ENCODE measurements at places on chromosomes 3 and 15.
A peak's percentile ranks its signal among the peaks of the same experiment; 100 is the strongest.

DNA sequence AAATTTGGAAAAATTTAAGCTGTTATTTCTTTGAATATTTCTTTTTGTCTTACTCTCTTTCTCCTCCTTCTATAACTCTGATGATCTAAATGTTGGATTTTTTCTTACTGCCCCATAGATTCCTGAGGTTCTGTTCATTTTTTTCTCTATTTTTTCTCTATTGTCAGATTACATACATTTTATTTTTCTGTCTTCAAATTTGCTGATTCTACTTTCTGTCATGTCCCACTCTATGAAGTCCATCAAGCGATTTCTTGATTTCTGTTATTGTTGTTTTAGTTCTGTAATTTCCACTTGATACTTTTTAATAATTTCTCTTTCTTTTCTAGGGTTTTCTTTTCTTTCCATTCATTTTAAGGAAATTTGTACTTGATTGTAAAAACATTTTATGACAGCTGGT is 83.7 kb upstream of the THRB start:
- no peak for DNase-seq

- DNase-seq: no peak
These were observed 45.7 kb downstream of the UBP1 start for GRCh38 chr3:33394403-33395054.

DNA sequence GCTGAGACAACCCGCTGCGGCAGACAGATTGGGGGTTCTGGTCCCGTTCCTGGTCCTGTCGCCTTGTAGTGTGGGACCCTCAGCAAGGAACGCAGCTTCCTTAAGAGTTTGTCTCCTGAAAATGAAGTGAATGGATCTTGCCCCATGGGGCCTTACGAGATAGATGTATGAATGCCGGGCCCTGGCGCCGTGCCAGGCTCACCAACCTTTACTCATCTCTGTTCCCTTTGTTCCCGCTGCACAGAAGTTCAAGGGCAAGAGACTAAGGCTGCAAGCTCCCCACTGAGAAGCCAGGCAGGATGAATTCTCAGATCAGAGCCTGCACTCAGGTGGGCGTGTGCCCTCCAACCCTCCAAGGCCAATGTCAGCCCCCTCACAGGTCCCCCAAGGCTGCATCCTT is 162.7 kb upstream of the IQSEC1 start:
- DNase-seq: no peak

- DNase-seq: no peak
These were observed 19.1 kb upstream of the TPM1 start for GRCh38 chr15:63023351-63023945.

DNA sequence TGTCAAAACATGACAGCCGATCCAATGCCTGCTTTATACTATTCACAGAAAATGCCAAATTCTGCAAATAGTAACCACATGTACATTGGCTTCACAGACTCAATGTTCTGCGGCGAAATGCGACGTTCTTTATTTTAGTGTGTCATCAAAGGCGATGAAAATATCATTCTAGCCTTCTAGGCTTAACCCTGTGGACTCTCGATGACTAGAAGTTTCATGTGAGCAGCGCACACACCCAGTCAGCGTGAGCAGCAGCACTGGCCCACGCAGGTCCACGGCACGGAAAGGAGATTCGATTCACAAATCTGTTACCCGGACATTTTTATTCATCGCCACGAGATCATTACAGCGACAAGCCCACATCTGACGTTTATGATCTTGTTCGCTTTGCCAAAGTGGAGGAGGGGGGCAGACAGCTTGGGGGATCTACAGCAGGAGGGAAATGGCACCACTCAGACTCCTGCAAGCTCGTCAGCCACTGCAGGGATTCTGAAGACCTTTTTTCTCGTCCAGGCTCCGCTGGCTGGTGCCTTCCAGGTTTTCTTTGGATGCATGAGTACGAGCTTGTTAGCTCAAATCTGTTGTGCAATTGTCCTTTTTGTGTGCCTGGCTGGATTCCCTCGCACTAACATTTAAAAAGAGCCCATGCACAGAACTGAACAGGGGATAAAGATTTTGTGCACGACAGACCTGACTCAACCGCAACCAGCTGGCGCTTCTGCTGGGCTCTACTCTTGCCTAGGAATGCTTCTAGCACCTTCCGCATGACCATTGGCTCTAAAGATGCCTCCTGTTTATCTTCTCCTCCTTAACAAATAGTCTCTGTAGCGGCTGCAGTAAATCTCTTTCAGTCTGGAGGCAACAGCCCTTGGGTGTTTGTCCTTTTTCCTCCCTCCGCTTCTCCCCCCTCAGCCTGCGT is 938.4 kb downstream of the MCTP2 start:
- no peak for DNase-seq

DNA sequence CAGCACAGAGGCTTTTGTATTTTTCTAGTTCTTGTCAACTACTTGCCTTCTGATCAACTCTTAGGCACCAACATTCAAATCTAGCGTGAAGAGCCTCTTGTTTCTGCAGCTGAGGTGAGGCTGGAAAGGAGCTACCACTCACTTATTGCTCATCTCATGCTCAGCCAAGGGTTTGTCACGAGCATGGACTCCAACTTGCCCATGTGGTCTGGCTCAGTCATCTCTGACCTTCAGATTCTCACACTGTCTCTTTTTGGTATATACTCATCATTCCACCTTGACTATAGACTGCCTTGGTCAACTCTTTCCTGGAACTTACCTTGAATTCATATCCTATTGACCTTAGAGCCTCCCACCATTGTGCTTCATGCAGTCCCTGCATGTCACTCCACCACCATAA is 5.2 kb upstream of the GJD2 start:
- DNase-seq: no peak

DNA sequence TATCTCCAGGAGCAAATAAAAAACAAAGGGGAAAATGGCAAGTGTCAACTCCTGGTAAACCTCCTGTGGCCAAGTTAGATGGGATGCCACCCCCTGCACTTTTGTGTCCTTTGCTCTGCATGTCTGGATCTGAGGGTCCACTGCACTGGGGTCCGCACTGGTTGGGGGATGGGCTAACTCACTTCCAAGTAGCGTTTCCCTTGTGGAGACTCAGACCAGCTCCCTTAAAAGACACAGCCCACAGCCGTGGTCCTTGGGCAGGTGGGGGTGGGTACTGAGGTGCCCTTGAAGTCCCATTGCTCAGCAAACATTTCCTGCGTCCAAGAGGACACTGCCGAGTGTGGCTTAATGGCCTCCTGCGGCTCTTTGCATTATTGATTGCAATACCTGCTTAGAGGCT is 188.2 kb downstream of the MEGF11 start:
- DNase-seq: no peak

DNA sequence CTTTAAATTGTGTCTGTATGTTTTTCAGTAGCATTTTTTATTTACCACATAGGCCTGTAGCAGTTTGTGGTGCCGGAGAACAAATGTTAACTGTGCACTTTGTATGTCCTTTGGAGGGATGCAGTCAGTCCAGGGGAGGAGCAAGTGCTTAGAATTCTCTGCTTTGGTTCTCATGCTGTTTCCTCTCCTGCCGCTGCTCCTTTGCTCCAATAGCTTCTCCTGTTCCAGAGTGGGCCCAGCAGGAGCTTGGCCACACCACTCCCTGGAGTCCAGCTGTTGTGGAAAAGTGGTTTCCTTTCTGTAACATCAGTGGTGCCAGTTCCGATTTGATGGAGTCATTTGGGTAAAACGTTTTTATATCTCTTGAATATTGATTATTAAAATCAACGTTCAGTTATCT is 16.6 kb downstream of the TICRR start:
- no peak for DNase-seq

DNA sequence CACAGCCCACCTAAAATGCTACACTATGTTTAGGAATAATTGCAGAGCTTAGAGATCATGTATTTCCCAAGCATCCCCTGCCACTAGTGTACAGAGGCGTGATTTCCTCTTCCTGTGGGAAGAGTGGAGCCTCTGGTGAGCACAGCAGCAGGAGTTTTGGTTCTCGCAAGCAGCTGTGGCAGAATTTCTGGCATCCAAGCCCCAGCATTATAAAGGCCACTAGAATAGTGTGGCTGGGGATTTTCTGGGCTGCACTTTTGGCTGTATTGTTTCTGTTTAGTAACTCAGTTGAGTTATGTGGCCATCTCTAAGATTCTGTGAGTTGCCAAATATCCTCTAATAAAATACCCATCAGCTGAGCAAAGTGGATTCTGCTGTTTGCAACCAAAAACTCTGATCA is 64.7 kb downstream of the GPR176 start:
- no peak for DNase-seq

- no peak for DNase-seq
These were observed 223.6 kb upstream of the GAP43 start for GRCh38 chr3:115399750-115400149.

GRCh38 chr3:167973046-167973445 is 122.7 kb downstream of the GOLIM4 start:
- no peak for DNase-seq

DNA sequence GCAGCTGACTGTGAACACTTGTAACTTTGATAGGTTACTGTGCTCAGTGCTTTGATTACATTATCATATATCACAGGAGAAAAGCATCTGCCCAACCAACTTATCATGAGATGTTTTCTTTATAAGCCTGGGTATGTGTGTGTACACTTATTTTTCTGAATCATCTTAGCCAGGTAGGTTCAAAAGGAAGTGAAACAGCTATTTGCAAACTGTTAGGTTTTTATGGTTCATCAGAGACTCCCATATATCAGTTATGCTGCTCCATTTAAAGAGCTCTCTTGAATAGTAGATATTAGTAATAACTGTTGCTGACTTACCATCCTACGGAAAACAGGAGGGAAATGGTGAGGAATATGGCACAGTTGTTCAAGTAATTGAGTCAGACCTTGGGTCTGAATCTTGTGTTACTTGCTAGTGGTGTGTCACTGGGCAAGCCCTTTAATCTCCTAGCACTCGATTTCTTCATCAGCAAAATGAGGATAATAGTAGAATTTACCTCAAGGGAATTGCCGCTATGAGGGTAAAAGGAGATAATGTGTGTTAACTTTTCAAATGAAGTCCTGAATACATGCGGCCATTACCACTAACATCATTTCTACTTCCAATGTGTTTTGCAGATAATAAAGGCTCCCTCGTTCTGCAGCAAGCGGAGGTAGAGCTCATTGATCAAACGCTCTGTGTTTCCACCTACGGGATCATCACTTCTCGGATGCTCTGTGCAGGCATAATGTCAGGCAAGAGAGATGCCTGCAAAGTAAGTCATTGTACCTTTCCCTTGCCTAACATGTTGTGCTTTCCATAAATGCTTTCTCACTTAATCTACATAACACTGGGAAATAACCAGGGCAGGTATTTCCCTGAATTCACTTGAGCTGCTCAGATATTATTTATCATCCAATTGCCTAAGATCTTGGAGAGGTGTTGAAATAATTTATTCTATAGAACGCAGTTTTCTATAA is 7.8 kb upstream of the C3orf52 start:
- DNase-seq: no peak

GRCh38 chr15:89419370-89419984 is 76.9 kb downstream of the RHCG start:
- DNase-seq: no peak

- DNase-seq: no peak
These were observed 24.0 kb upstream of the SLC24A5 start for GRCh38 chr15:48096813-48097212.

- peak; percentile 92 for DNase-seq
These were observed at the start of gene TBL1XR1 for GRCh38 chr3:177197041-177197726. Gene TBL1XR1, minus strand, starts transcription at chr3:177197482. Its CDS starts 132,505 bp downstream, at chr3:177064977.

- DNase-seq: no peak
These were observed 32.5 kb downstream of the HRH1 start for GRCh38 chr3:11186771-11187191.

DNA sequence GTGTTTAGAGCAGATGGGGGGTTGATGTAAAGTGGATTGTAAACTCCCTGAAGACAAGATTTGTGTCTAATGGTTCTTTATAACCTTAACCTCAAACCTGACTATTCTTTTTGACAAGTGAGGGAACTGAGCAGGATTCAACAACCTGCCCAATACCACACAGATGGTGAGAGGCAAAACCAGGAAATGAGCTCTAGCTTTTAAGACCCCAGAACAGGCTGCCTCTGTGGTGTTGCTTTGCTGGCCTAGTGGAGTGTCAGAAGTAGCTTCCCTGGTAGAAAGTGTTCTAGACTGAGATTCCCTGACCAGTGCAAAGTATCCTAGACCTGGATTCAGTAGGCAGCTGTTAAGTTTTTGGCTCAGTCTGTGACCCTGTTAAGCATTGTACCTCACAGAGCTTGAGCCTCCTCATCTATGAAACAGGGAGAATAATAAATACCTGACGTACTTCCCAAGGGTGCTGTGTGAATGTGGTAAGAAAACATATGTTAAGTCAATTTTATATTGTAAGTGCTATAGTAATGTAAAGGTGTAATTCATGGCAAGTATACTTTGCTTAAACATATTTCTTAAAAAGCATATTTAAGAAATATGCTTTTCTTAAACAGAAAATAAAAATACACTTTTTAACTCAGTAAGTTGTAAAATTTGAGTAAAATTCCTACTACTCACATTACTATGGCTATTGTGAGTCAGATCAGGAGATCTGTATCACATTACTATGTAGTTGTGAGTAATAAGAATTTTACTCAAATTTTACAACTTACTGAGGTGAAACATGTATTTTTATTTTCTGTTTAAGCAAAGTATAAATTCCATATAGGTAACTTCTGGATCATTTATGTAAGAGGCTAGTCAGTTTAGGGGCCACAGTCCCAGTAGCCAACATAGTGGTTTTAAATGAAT is 8.8 kb downstream of the GPR87 start:
- DNase-seq: no peak

- no peak for DNase-seq
These were observed 163.9 kb downstream of the RPLP1 start for GRCh38 chr15:69616558-69616957.

DNA sequence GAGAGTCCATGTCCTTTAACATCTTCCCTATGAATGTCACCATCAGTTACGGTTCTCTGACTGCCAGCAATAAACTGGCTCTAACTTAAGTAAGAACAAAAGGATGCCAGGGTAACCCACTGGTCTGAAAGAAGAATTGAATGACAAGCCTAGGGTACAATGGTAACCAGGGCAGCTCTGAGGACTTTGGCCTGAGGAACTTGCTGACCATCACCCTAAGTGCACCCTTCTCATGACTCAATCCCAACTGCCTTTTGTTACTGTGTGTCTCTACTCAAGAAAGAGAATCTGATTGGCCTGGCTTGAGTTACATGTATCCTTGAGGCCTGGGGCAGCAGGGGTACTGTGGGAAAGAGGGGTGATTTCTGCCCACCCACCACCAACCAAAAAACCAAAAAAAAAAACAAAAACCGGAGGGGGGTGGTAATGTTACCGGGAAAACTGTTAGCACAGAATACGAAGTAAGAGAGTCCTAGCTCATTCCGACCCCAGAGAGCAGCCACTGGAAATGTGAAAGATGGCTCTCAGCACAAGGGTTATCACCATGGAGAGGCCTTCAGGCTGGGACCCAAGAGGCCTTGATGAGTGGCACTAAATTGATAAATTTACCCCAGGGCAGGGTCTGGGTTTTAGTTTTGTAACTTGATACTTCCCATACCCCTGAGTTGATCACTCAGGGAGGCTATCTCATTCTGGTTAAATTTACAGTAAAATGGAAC is 9.3 kb upstream of the SLC28A1 start:
- no peak for DNase-seq

DNA sequence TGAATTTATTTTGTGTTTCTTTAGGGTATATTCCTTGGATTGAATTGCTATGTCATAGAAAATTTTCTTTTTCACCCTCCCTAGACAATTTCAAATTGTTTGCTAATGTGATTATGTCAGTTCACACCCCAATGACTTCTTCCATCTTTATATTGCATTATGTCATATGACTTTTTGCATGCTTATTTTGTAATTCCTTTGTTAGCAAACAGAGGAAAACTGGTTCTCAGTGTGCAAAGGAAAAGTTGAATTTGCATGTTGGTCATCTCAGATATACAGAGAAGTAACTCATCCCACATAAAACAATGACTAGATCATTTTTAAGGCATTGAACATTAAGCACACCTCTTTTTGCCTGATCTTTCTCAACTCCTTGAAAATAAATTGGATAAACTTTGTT is 3.3 kb upstream of the RNF13 start:
- DNase-seq: no peak
